ENCODE measurements at places on chromosomes 7 and 10.

DNA sequence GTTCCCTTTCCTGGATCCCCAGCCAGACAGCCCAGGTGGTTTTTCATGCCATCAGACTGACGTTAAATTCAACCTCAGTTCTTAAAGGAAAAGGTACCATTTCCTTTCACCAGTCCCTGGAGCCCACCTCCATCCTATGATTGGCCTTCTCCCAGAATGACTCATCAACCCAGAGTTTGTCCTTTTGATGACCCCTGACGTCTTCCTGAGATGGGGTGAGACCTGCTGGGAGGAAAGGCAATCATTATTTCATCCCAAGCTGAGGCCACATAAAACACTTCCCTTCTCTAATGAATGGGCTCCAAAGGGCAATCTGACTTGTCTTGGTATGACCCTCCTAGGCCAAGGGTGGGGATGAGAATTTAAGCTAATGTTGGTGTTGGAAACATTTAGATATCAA, 750.7 kb downstream of the SUGCT start:
- DNase-seq, result no peak

DNA sequence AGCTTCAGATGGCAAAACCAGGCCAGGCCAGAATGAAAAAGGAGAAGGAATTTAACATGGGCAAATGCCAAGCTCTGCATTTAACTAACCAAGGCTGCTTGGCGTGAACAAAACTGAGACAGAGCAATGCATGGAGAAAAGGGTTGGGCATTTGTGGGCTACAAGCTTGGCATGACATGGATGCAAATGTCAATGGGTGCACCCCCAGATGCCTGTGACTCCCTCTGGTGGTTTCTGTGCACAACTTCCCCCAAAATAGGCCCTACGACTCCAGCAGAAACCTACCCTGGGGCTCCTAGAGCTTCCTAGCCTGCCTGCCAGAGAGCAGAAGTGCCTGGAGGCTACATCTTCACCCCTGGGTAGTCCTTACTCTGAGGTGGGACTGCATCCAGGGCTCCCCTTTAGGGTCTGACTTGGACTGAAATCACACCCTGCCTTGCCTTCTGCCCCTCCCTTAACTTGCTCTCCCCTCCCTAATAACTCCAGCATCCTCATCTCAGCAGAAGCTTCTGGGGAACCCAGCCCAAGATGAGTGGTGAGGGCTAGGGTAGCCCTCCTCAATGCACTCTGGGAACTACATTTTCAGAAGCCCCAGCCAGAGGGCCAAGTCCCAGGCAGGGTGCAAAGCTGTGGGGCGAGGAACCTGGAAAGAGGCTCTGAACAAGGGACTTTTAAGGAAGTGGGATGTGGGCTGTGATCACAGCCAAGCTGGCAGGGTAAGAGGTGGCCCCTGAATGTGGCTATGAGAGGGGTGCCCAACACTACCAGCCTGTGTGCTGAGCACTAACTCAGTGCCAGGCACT, 11.3 kb downstream of the GPRIN2 start:
- peak; percentile 3 for DNase-seq

DNA sequence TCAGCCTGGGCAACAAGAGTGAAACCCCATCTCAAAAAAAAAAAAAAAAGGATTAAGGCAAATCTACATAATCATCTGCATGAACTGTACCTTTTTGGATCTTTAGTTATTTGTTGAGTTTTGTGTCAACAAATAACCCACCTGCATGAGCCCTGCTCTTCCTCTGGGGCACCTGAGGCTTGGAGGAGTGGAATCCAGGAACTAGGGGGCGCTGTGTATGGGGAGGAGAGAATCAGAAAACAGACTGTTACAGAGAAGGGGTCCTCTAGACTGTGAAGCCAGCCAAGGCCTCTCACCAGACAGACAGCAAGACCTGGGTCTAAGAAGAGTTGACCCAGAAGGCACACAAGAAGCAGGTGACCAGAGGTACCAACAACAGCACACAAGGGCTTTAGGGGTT, 682.8 kb upstream of the NRP1 start:
- no peak for DNase-seq

DNA sequence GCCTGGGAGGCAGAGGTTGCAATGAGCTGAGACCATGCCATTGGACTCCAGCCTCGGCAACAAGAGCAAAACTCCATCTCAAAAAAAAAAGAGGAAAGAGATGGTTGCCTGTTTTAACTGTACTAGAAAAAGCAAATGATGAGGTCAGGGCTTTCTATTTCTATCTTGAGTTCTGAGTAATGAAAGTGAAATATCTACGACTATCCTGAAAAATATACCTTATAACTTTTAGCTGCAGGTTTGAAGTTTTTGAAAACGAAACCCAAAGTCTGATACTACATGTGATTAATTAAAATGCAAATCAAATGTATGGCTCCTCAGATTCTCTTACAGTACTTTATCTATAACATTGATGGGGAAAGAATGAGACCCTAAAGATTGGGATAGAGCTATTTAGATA, 636.2 kb upstream of the LRRN3 start:
- no peak for DNase-seq

DNA sequence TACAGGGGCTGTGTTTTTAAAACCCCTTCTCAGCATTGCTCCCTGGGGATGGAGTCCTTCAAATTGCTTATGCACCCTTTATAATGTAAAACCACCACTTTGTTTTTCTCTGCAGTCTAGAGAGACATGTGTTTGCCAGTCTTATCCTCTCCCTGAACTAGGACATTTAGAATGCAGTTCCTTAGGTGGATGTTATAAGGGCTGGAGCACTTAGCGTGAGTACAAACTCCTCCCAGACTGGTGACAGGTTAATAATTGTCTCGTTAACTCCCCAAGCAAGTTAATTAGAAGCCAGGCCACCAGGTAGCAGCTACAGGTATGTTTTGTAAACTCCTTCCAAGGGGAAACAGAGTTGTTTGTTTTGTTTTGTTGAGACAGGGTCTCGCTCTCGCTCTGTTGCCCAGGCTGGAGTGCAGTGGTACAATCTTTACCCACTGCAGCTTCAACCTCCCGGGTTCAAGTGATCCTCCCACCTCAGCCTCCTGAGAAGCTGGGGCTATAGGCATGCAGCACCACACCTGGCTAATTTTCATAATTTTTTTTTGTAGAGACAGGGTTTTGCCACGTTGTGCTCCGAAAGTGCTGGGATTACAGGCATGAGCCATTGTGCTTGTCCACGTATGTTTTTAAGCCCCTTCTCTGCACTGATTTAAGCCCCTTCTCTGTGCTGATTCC, 100.2 kb downstream of the FAM107B start:
- no peak for DNase-seq

DNA sequence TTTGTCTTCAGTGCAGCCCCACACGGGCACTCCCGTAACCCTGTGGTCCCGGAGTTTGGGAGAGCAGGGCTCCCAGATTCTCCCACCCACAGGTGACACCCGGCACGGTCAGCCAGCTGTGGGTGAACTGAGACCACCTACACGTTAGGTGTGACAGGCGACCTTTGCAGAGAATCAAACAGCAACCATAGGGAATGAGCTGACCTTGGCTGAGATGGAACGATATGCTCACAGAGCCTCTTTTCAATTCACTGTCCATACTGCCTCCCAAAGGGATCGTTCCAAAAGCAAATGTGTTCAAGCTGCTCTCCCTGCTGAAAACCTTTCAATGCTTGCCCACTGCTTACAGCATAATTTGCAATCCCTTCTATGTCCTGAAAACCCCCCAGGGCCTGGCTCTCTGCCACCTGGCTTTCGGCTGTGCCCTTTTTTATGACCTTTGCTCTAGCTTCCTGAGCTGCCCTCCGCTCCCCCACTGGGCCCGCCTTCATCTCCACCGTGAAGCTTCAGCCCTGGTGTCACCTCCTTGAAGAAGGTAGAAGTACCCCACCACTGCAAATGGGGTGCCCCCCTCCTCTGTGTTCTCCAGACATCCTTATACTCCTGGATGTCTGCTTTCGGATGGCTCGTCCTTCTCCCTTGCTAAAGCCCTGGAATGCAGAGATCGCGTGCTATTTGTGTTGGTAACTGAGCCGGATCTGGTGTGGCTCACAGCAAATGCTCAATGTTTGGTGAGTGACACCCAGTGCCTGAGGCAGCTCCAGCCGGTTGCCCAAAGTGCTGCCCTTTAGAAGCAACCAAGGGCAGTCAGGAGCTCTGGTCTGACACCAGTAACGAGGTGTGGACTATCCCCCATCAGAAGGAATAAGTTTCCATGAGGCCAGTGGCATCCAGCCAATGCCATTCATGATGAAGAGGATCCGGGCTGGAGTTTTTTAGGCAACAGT, 90.4 kb downstream of the KIAA1549 start:
- DNase-seq, result no peak

GRCh38 chr10:28382525-28383269, 79.8 kb upstream of the MPP7 start:
- DNase-seq, result no peak

GRCh38 chr10:68211669-68212068, 20.2 kb downstream of the ATOH7 start:
- no peak for DNase-seq

DNA sequence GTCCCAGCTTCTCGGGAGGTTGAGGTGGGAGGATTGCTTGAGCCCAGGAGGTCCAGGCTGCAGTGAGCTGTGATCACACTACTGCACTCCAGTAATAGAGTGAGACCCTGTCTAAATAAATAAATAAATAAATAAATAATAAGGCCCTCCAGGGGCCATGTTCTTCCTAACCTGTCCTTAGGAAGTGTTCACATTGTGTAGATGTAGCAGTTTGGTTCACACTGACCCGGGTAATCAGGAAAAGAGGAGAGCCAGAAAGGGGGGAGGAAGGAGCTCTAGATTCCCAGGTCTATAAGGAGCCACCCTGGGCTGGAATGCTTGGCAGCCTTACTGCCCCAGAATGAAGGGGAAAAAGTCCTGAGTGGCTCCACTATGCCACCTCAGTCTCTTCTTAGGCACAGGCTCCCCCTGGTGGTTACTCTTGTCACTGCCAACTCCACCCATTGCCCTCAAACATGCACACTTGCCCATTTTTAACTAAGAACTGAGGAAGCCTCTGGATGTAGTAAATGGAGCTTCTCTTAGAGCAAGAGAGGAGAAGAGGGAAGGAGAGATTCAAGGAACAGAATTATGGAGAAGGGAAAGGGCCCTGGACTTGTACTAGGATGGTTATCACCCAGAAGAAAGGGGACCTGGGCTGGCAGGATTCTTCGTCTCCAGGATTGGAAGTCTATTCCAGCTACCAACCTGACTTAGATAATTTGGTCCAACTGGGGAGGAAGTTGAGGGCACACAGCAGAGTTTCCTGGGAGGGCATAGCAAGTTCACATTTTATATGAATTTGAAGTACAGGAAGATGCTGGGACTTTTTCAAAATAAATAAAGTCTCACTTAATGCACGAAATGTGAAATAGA, 7.8 kb downstream of the HPS6 start:
- DNase-seq, result peak; percentile 89

GRCh38 chr10:87850742-87851205, 12.6 kb downstream of the KLLN start:
- DNase-seq, result peak; percentile 75

DNA sequence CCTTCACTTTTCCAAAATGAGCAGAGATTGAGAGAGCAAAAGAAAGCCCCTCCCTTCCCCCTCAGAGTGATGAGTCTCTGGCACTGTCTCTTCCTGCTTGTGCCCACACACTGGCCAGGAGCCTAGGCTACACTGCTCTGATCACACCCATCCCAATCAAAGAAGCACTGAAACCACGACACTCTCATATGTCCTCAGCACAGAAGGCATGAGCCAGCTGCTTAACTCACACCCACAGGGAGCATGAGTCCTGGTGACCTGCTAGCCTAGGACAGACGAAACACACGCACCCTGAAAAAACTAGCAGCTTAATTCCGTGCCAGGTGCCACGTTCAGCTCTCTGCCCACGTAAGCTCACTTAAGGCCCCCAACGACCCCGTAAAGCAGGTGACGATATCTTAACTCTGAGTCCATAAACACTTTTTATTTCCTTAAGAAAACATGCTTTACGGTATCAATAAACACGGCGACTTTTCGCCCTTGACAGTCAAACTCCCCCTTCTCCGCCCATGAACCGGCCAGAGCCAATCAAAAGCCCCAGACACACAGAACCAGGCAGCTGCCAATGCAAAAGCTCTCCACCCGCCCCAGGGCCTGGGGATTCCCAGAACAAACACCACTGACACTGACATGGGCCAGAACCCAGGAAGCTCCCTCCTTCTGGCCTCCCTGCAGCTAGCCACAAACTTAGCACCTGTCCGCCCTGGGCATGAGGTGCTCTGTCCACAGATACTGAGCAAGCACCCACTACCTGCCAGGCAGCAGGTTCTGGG, 69.0 kb downstream of the TNRC18 start:
- peak; percentile 52 for DNase-seq

DNA sequence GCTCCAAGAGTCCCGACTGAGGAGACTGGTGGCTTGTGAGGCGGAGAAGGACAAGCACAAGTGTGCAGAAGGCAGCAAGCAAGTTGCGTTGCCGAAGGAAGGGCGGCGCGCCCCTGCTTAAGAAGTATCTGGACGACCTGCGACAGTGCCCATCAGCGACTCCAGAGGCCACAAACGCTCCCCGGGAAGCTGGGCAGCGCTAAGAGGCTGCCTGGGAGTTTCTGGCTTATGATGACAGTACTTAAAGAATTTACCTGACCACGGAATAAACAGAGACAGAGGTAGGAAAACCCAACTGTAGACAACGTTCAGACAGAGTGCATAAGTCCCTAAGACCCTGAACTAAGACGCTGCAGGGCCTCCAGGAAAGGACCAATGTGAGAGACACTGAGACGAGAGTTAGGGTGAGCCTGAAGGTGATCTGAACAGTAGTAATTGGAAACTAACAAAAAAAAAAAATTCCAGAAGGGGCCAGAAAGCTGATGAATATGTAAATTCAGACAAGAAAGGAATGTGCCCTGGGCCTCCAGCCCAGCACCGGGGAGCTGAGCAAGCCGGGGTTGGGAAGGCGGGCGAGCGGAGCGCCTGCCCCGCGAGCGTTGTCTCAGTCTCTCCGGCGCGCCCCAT, 1.0 kb downstream of the OSBPL3 start:
- DNase-seq, result no peak

GRCh38 chr10:118823256-118823907, 68.6 kb upstream of the CACUL1 start:
- DNase-seq, result no peak

DNA sequence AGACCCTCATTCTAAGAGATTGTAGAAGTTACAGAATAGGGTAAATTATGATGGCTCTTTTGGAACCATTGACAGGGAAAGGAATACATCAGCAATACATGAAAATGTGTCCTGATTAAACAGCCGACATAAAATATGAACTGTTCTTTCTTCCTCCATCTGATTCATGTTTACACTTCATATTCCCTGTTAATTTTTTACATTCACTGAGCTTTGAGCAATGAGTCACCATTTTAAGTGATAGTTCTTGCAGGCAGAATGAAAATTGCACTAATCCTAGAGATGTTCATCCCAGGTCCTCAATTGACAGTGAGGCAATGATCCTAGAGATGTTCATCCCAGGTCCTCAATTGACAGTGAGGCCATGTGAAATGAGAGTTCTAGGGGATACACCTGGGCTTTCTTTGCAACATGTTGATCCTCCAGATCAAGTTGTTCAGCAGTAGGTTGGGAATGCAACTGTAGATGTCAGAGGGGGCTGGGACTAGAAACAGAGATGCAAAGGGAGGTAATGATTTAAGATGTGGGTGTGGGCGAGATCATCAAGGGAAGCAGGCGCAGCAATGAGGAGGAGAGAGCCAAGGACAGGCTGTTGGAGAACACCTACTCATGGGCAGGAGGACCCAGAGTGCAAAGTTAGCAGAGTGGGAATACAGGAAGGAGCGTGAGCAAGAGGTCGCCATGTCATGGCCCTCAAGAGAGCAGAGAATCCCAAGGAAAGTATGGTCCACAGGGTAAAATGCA, 138.7 kb downstream of the ZNF365 start:
- no peak for DNase-seq

GRCh38 chr10:77522268-77522809, 115.3 kb downstream of the KCNMA1 start:
- DNase-seq, result no peak
